ENCODE measurements at places on chromosomes 4 and X. TPM values are rescaled to one million over a fixed set of nuclear protein-coding genes. Genes with fewer than 3 reads are reported as not detected.

The GLOD5 gene
- polyA plus RNA-seq = not detected

The SLC38A5 gene
- polyA plus RNA-seq = 20.7 TPM

The TMPRSS11A gene
- polyA plus RNA-seq = not detected

The SHROOM4 gene
- polyA plus RNA-seq = 1.4 TPM

The ANAPC4 gene
- 25.0 TPM for polyA plus RNA-seq

The PPARGC1A gene
- polyA plus RNA-seq = 0.12 TPM

The IL1RAPL2 gene
- 0.52 TPM for polyA plus RNA-seq

The F9 gene
- polyA plus RNA-seq = not detected

- H3K27ac ChIP-seq = no peak overlapping the region
- H3K36me3 ChIP-seq = no peaks in the 10 kb centered on the region
- H3K27me3 ChIP-seq = no peaks in the 10 kb centered on the region
- DNase-seq = no peak
- H3K4me1 ChIP-seq = peaks cover 27% of the 10 kb centered on the region
- no peak overlapping the region for H3K4me3 ChIP-seq
These were observed 408.3 kb downstream of the HNRNPD start for GRCh38 chr4:81965454-81965853.

DNA sequence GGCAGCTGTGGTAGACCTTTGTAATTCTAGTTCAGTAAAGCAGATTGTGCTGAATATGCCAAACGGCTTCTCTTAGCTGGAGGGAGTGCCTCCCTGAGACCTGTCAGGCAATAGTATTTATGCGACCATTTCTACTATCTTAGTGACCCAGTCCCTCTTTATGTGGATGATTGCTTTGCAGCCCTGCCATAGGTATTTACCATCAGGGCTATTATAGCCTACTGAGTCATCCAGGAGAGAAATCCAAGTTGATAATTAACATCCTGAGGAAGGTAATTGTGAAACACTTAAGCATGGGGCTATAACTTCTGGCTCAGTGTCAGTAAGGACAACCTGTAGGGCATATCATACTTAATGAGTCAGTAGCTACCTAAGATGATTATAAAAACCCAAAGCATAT is 103.9 kb upstream of the MAOA start:
- no peaks in the 10 kb centered on the region for H3K27me3 ChIP-seq
- peaks cover 17% of the 10 kb centered on the region for H3K4me1 ChIP-seq
- no peaks in the 10 kb centered on the region for H3K36me3 ChIP-seq
- H3K27ac ChIP-seq = no peak overlapping the region

- H3K36me3 ChIP-seq = no peaks in the 10 kb centered on the region
- H3K4me1 ChIP-seq = peaks cover 24% of the 10 kb centered on the region
- no peak overlapping the region for H3K27ac ChIP-seq
- no peaks in the 10 kb centered on the region for H3K27me3 ChIP-seq
These were observed 13.3 kb upstream of the MID1 start for GRCh38 chrX:10633722-10634121.

- H3K4me1 ChIP-seq = peaks cover 55% of the 10 kb centered on the region
- H3K27me3 ChIP-seq = no peaks in the 10 kb centered on the region
- DNase-seq = no peak
- H3K27ac ChIP-seq = 0 out of 2 replicates have a peak overlapping the region, but pooled peaks have one; percentile 4
- no peaks in the 10 kb centered on the region for H3K36me3 ChIP-seq
These were observed 10.5 kb upstream of the NDUFC1 start for GRCh38 chr4:139312552-139313332.

GRCh38 chrX:133250184-133251100 is 32.3 kb upstream of the TFDP3 start:
- H3K27ac ChIP-seq = no peak overlapping the region
- no peak overlapping the region for H3K4me3 ChIP-seq
- no peak for DNase-seq
- H3K4me1 ChIP-seq = peaks cover 25% of the 10 kb centered on the region
- H3K36me3 ChIP-seq = no peaks in the 10 kb centered on the region

GRCh38 chr4:103497692-103498091 is 222.1 kb downstream of the TACR3 start:
- H3K4me3 ChIP-seq = no peak overlapping the region
- H3K27me3 ChIP-seq = no peaks in the 10 kb centered on the region
- no peak overlapping the region for H3K27ac ChIP-seq
- DNase-seq = no peak

DNA sequence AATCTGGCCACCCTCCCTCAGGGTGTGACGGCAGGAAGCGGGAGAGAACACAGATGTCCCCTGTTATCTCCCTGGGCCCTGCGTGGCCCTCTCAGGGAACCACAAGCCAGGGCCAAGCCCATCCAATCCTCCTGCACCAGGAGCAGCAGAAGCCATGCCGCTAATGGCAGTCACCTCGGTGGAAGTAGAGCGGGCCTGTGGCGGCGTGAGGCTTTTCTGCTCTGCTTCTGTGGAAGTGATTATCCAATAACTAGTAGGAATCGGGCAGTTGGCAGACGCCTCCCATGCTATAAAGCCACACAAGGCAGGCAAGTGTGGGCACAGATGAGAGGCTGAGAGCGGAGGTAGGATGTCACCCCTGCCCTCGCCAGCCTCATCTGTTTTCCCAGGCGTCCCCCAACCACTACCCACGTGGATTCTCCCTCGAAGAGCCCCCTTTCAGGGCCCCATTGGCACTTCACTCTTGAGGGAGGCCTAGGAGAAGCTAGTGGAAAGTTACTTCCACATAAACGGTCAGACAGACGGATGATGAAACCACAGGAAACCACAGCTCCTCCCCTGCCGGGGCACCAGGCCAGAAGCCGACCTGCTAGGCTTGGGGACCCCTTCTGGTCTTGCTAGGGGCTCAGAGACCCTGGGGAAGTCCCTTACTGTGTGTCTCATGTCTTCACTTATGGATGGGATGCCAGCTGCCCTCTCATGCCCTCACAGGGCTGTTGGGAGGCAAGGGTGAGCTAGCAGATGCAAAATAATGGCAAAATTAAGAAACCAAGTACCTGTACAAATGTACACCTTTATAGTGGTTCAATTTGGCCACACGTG is 18.8 kb upstream of the TMSB4X start:
- H3K27ac ChIP-seq = no peak overlapping the region
- no peaks in the 10 kb centered on the region for H3K27me3 ChIP-seq
- DNase-seq = no peak
- no peaks in the 10 kb centered on the region for H3K36me3 ChIP-seq

GRCh38 chrX:118928151-118928550 is 46.3 kb upstream of the LONRF3 start:
- no peak overlapping the region for H3K27ac ChIP-seq
- H3K4me3 ChIP-seq = no peak overlapping the region
- no peaks in the 10 kb centered on the region for H3K27me3 ChIP-seq
- H3K36me3 ChIP-seq = no peaks in the 10 kb centered on the region
- H3K4me1 ChIP-seq = no peaks in the 10 kb centered on the region

DNA sequence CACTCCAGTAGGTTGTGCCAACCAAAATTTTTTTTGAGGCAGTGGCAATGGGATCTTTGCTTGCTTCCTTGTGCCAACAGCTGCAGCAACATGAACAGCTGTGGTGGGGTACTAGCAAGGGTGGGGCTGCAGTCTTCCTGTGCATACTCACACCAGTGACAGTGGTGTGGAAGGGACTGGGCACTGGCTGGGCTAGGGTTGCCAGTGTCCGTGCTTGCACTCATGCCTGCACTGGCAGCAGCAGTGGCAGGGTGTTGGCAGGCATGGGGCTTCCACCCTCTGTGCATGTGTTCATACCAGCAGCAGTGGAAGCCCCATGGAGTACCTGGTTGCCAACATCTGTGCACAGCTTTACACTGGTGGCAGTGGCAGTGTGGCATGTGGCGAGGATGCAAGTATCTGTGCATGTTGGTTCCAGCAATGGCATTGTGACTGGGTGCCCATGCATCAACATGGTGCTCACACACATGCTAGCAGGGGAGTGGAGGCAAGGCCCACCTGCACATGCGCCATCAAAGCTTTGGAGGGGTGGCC is 1312.6 kb downstream of the PCDH18 start:
- H3K27ac ChIP-seq = no peak overlapping the region
- no peak for DNase-seq
- no peaks in the 10 kb centered on the region for H3K36me3 ChIP-seq
- H3K4me3 ChIP-seq = no peak overlapping the region
- H3K4me1 ChIP-seq = no peaks in the 10 kb centered on the region

DNA sequence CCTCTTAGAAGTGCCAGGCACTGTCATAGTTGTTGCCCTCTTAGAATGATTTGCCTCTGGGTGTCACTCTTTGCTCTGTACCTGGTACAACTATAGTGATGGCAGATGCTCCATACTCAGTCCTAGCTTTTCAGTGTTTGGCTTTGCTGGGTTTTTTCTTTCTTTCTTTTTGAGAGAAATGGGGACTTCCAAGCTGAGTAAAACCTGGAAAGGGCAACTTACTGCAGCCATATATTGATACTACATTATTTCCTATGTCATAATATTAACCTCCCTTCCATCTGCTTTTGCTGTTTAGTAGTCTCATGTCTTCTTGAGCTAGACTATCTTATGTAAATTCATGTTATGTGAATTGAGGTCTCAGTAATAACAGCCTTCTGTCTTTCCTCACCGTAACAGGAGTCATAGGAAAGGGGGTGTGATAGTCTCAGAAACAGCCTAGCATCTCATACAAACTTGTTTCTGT is 49.0 kb downstream of the NIPAL1 start:
- no peaks in the 10 kb centered on the region for H3K4me1 ChIP-seq
- no peaks in the 10 kb centered on the region for H3K27me3 ChIP-seq
- H3K27ac ChIP-seq = no peak overlapping the region
- H3K36me3 ChIP-seq = no peaks in the 10 kb centered on the region
- no peak overlapping the region for H3K4me3 ChIP-seq

GRCh38 chr4:48342606-48342880 is 1.2 kb downstream of the SLAIN2 start:
- H3K27me3 ChIP-seq = no peaks in the 10 kb centered on the region
- peak overlapping the region; percentile 90 for H3K27ac ChIP-seq
- H3K4me3 ChIP-seq = peak overlapping the region; percentile 85
- H3K36me3 ChIP-seq = no peaks in the 10 kb centered on the region
- peaks cover 41% of the 10 kb centered on the region for H3K4me1 ChIP-seq
- no peak for DNase-seq

DNA sequence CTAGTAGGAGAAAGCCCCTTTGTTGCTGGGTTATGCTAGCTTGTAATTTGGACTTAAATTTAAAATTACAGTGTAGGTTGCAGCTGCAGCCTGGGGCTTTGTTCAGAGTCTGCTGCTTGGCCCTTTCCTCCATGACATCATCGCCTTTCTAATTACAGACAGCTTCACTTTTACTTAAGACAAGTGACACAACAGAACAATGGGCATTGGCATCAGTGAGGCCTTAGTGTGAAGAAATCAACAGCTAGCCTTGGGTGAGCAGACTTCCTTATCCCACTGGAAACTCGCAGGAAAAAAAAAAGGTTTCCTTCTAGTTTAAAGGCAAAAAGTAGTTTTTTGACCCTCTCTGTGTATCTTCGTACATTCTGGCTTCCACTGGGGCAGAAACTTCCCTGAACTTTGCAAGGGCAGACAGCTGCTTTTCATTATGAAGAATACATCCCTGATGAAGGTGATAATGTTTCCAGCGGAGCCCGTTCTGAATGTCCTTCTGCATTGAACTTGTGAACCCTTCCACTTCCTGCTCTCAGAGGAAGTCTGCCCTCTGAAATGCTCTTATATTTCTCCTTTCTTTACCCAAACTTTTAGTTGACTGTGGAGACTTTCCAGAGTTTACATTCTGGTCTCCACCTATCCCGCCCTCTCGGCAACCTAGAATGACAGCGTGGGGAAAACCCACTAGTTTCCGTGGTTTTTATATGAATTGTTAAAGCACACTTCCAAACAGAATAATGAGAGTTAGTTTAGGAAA is 123.2 kb upstream of the FAM9C start:
- DNase-seq = no peak
- H3K27me3 ChIP-seq = peaks cover 30% of the 10 kb centered on the region
- no peak overlapping the region for H3K4me3 ChIP-seq
- H3K4me1 ChIP-seq = peaks cover 16% of the 10 kb centered on the region
- no peak overlapping the region for H3K27ac ChIP-seq
- H3K36me3 ChIP-seq = no peaks in the 10 kb centered on the region

DNA sequence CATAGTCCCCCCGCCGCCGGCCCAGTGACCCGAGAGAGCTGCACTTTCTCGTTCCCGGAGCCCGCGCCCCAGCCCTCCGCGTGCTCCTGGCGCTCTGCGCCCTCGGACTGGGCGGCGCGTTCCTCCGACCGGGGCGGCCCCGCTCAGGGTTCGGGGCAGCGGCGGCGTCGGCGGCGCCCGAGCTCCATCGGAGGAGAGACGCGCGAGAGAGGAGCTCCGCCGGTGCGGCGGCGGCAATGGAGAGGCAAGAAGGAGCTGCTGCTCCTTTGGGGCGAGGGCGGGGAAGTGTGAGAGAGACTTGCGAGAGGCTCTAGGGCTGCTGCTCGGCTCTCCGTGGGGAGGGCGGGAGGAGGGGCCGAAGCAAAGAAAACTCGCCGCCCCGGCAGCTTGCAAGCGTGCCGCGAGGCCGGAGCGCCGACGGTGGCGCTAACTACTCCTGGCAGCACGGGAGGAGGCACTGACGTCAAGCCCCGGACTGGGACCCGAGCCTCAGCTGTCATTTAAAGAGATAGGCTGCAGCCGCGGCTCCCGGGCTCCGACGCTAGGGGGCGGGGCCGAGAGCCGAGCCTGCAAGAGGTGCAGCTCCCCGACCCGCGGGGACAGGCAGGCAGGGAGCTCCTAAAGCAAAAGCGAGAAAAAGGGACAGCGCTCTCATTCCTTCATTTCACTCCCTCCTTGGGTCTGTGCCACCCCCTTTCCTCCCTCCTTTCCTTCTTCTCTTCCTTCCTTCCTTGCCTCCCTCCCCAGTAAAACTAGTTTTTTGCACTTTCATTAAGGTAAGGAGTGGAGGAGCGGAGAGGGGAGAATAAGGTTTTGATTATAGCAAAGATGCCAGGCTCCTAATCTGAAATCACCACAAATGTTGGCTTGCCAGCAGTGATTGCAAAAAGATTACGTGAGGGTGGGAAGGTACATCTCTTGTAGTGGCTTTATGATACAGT is at the start of gene KCTD8:
Gene KCTD8 (minus strand): TSS at position 289 of the 941 bp plus-strand sequence.
- H3K4me3 ChIP-seq = peak within 1 kb of the TSS; percentile 64
- H3K27ac ChIP-seq = no peak within 1 kb of the TSS
- H3K27me3 ChIP-seq = peaks cover 46% of the 10 kb centered on the region

DNA sequence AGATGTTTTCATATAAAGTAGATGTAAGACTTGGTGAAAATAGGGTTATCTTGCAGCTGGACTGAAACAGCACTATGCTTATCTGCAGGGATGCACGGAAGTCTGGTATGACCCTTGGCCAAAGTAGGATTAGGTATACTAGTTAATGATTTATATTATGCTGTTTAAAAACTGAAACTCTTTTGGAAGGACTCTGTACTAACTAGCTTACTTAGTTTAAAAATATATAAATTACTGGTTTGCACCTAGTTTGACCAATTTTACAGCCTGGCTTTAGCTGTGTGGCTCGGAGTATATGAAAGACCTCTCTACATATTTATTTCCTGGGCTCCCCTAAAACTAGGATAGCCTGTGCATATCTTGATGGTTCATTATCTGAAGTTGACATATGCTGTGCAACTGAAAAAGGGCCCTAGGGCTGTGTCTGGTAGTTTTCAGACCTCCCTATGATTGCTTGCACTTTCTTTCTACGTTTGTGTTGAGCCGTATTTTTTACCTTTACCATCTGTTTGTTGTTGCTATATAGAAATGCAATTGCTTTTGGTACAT is 89.2 kb downstream of the TMEM144 start:
- DNase-seq = no peak
- H3K4me1 ChIP-seq = no peaks in the 10 kb centered on the region
- no peaks in the 10 kb centered on the region for H3K36me3 ChIP-seq
- no peak overlapping the region for H3K27ac ChIP-seq
- H3K4me3 ChIP-seq = no peak overlapping the region
- no peaks in the 10 kb centered on the region for H3K27me3 ChIP-seq

- no peaks in the 10 kb centered on the region for H3K36me3 ChIP-seq
- H3K4me3 ChIP-seq = no peak overlapping the region
- no peak overlapping the region for H3K27ac ChIP-seq
- H3K27me3 ChIP-seq = no peaks in the 10 kb centered on the region
These were observed 109.3 kb downstream of the MGST2 start for GRCh38 chr4:139774759-139775487.

Measured in GM23338 (cell line).